Fibroblast of upper back skin (primary cell): ENCODE measurements at places on chromosomes 1 and 21.

- no peak for DNase-seq
Measured at GRCh38 chr1:180585994-180586359, 27.2 kb downstream of the OVAAL start.

DNA sequence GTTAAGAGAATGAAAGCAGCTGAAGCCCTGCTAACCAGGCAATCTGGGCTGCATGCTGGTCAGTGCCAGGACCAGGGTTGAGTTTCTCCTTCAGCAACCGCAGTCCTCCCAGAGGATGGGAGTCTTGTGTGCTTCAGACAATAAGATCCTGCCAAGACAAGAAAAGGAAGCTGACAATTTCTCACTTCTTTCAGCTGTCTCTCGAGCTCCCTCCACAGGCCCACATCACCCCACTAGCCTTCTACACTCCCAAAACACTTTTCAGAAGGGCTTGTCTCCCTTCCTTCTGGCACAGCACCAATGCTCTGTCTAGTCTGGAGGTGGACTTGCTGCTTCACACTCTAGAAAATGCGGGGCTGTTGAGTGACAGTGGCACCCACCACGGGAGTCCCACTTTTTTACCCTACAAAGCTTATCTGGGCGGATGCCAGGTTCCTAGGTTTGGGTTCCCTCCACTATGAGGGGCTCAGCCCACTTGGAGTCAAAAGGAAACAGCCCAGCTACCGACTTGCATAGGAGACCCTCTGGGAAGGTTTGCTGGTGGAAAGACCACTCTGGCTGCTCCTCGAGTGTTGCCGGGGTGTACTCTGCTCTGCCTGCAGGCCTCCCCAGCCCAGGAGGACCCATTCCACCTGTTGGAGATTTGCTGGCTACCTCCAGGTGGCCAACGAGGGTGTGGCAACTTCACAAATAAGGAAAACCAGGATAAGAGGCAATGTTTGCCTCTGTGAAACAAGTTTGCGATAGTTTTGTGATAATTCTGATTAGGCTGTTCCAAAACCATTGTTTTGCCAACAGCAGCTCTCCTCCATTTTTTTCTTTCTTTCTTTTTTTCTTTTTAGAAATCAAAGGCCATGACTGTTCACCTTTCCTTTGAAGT lies 68.9 kb downstream of the TENT5C start:
- peak; percentile 53 for DNase-seq

DNA sequence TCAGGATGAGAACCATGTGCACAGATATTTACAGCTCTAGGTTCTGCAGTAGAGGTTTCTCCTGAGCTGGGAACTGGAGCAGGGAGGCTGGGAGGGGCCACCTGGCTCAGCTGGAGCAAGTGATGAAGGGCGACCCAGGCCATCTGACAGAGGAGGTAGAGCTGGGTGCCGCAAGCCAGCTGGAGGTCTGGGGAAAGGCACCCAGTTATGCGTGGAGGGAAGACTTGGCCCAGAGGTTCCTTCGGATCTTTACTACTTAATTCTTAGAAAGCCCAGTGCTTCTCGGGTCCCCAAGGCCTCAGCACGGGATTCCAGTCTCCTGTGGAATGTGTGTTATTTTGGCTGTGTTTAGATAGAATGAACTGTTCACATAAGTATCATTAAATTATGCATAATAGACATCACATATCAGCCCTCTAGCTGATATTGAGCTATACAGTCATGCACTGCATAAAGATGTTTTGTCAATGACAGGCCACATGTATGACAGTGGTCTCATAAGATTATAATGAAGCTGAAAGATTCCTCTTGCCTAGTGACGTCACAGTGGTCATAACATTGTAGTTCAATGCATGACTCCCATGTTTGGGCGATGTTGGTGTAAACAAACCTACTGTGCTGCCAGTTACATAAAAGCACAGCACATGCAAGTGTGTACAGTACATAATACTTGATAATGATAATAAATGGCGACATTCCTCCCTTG lies 245.1 kb downstream of the RHOU start:
- DNase-seq, result no peak

- DNase-seq, result no peak
Measured at GRCh38 chr1:201898992-201899391, 10.3 kb downstream of the SHISA4 start.

DNA sequence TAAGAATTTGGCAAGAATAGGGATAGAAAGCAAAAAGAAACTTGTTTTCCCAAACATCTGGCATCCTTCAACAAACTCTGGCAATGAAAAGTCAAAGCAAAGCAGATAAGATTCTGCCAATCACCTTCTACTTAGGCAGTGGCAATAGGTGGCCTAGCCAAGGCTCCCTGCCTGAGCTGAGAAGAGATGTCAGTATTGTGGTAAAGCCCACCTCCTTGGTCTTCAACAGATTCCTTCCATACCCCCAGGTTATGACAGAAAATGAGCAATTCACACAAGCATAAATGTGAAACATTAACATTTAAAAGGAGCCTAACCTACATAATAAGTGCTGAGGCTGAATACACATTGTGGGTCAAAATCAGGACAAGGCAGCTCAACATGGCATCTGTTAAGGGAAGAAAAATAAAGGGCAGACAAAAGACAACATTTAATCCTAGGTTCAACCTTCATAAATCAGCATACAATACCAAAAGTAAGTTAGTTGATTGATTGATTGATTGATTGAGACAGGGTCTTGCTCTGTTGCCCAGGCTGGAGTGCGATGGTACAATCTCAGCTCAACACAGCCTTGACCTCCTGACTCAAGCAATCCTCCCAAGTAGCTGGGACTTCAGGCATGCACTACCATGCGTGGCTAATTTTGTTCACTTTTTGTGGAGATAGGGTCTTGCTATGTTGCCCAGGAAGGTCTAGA lies 123.1 kb downstream of the AKT3 start:
- no peak for DNase-seq

GRCh38 chr1:18191481-18192155 lies 84.0 kb downstream of the IGSF21 start:
- DNase-seq, result no peak

DNA sequence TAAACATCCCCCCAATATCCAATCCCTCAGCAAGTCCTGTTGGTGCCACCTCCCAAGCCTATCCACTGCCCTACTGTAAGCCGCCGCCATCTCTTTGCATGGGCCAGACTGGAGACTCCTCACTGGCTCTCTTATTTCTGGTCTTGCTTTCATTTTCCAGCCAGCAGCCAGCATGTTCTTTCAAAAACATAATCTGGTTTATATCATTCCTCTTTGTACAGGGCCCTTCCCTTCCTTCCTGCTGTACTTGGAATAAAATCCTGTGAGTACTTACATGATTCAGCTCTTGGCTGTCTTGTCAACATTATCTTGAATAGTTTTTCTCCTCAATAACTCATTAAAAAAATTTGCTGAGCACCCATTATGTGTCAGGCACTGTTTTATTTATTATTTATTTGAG lies 28.2 kb downstream of the TLR5 start:
- no peak for DNase-seq

- DNase-seq, result peak; percentile 78
Measured at GRCh38 chr1:41739061-41739955, 179.4 kb downstream of the HIVEP3 start.

GRCh38 chr1:180278596-180279395 lies 48.7 kb downstream of the LHX4 start:
- no peak for DNase-seq

DNA sequence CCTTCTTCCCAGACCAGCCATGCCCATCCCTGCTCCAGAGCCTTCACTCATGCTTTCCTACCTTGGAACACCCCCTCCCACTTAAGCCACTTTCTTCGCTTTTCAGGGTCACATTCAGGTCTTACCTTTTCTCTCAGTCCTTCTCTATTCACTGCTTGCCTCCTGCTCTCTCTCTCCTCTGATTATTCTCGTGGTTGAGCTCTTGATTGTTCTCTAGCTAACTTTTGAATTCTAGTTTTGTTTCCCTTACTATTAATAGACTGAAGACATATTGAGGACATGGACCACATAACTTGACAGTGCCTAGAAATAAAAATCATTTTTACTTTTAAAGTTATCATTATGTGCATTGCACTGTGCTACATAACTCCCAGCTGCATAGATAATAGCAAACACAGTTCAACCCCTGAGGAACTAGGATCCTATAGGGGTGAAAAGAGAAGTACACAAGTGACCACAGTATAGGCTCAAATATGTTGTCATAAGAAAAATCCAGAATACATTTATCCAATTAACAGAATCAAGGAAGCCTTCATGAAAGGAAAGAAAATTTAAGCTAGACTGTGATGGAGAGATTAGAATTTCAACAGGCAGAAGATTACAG lies 21.5 kb downstream of the INSL5 start:
- DNase-seq, result no peak

GRCh38 chr1:14369526-14370213 lies 228.8 kb upstream of the KAZN start:
- DNase-seq, result peak; percentile 34
